ENCODE measurements at places on chromosomes 16 and 17. TPM values are rescaled to one million over a fixed set of nuclear protein-coding genes. Genes with fewer than 3 reads are reported as not detected.

Gene CDC27
- total RNA-seq, result 124 TPM

Gene ABCA6
- 0.23 TPM for total RNA-seq

Gene HOXB1
- total RNA-seq, result not detected

Gene KIF22
- total RNA-seq, result 145 TPM

Gene STH
- total RNA-seq, result not detected

Gene AMDHD2
- total RNA-seq, result 35.4 TPM

Gene CFAP97D1
- not detected for total RNA-seq

Gene CCL17
- total RNA-seq, result not detected

Gene EPOP
- total RNA-seq, result 33.7 TPM

Gene TPSAB1
- total RNA-seq, result not detected

Gene CYGB
- 0.33 TPM for total RNA-seq

Gene ABCC6
- total RNA-seq, result not detected

Gene ITGA2B
- total RNA-seq, result 0.36 TPM

Gene CD68
- total RNA-seq, result 6.7 TPM

Gene MT1A
- not detected for total RNA-seq

Gene KRTAP1-1
- total RNA-seq, result not detected

Gene FOXN1
- not detected for total RNA-seq

Gene MMP15
- total RNA-seq, result 0.25 TPM

Gene CRHR1
- total RNA-seq, result not detected

Gene ATP2A3
- total RNA-seq, result 85.7 TPM

Gene CA5A
- not detected for total RNA-seq

Gene WWOX
- total RNA-seq, result 23.9 TPM

Gene SMIM5
- total RNA-seq, result 0.16 TPM

Gene CDRT15L2
- total RNA-seq, result not detected

Gene PPP1R27
- total RNA-seq, result not detected

Gene CTCF
- 55.9 TPM for total RNA-seq

Gene GSDMA
- total RNA-seq, result 0.16 TPM

Gene ZG16
- not detected for total RNA-seq

Gene PLA2G10
- not detected for total RNA-seq

Gene CASKIN1
- 3.4 TPM for total RNA-seq

Gene NPIPA2
- 1.3 TPM for total RNA-seq

Gene CYTH1
- total RNA-seq, result 88.9 TPM

Gene RFFL
- total RNA-seq, result 9.6 TPM

Gene SP2
- 18.8 TPM for total RNA-seq

Gene CPHXL2
- not detected for total RNA-seq

Gene PLXDC1
- total RNA-seq, result 1.1 TPM

Gene TBC1D16
- 9.0 TPM for total RNA-seq

Gene GJD3
- total RNA-seq, result not detected

Gene AGRP
- total RNA-seq, result 0.40 TPM

Gene GNGT2
- 25.5 TPM for total RNA-seq

Gene GALR2
- 2.7 TPM for total RNA-seq

Gene KCNG4
- total RNA-seq, result not detected

Gene SEBOX
- total RNA-seq, result not detected

Gene PRSS27
- total RNA-seq, result 1.9 TPM

Gene RAB40B
- total RNA-seq, result 3.1 TPM

Gene STXBP4
- total RNA-seq, result 7.6 TPM

Gene KRTAP9-8
- not detected for total RNA-seq

Measured in activated naive CD8-positive, alpha-beta T cell treated with anti-CD3 and anti-CD28 coated beads for 36 hours (primary cell).